ENCODE measurements at places on chromosomes 4 and X. TPM values are rescaled to one million over a fixed set of nuclear protein-coding genes. Genes with fewer than 3 reads are reported as not detected.

DNA sequence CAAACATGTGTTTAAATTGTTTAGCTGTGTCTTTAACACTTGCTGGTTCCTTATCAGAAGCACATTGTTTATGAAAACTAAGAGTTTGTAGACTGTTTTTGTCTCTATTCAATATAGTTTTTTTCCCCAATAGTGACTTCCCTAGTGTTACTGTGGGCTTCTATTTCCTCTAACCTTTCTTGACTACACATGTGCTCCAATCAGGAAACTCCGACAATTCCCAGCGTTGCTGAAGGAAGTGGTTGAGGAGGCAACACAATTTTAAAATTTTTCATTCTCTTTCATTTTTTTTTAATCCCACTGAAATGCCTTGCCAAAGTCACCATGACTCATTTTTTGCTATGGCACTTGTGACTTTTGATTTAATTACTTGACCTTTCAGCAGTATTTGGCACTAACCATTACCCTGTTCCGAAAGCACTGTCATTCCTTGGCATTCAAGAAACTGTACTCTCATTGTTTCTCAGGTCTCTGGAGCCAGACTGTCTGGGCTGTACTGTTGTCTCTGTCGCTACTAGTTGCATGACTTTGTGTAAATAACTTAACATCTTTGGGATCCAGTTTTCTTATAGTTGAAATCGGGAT lies 67.6 kb upstream of the FREM3 start:
- peak overlapping the region; percentile 46 for H3K27ac ChIP-seq
- H3K36me3 ChIP-seq = no peaks in the 10 kb centered on the region
- no peaks in the 10 kb centered on the region for H3K27me3 ChIP-seq
- peak; percentile 22 for DNase-seq
- H3K4me3 ChIP-seq = no peak overlapping the region

The SLC16A2 gene
- 7.3 TPM for total RNA-seq

The KLKB1 gene
- 1.1 TPM for total RNA-seq

The SPATA18 gene
- 2.0 TPM for total RNA-seq

DNA sequence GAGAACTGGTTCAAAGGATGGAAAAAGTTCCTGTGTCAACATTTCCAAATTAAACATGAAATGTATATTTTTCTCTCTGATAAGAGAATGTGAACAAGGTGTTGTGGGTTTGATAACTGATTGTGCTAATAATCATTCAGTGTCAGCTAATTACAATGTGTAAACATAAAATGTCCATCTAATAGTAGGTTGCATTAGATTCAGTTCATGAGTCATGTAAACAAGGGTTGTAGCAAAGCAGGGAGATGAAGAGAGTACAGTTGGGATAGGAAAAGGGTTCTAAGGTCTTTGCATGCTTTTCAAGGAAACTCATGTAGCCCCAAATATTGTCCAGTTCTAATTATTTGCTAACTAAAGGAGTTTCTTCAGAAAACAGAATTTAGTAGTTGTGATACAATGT lies 55.4 kb downstream of the DCLK2 start:
- no peak overlapping the region for H3K4me3 ChIP-seq
- no peaks in the 10 kb centered on the region for H3K36me3 ChIP-seq
- no peak overlapping the region for H3K27ac ChIP-seq
- no peaks in the 10 kb centered on the region for H3K27me3 ChIP-seq
- DNase-seq = no peak

The TSPAN7 gene
- 30.8 TPM for total RNA-seq

DNA sequence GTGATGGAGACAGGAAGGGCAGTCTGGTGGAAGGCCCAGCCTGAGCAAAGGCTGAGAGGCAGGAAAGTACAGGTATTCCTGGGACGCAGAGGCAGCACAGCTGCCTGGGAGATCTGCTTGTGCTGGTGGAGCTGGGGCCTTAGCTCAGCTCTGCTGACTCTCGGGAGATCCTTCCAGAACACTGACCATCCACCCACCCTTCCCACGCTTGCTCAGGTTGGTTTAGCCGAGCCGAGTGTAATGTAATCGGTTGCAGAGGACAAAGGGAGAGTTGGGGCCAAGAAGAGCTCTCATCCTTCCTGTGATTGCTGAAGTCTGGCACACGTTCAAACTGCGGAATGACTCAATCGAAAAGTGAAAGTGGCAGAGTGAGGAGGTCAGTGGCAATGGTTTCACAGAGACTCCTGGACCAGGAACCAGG lies 43.1 kb upstream of the GPR78 start:
- peaks cover 3% of the 10 kb centered on the region for H3K27me3 ChIP-seq
- H3K4me1 ChIP-seq = peaks cover 10% of the 10 kb centered on the region
- DNase-seq = no peak
- H3K36me3 ChIP-seq = no peaks in the 10 kb centered on the region
- H3K4me3 ChIP-seq = no peak overlapping the region
- H3K27ac ChIP-seq = no peak overlapping the region
